ENCODE measurements at places on chromosomes 5 and 9.

DNA sequence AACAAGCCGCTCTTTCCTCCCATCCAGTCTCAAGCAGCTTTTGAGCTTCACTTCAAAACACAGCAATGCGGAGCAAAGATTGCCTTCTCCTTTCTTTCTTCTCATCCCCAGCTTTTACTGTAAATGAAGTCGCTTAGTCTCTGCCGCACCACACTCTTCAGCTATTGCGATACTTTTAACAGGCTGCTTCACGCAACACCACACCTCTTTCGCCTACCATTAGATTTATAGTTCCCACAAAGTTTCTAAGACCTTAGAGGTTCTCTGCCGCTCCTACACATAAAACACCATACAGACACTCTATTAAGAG is 711 bp downstream of the PGGT1B start:
- no peak for DNase-seq

GRCh38 chr5:135287551-135287950 is 111.5 kb downstream of the MACROH2A1 start:
- no peak for DNase-seq

- no peak for DNase-seq
These were observed 32.7 kb upstream of the CDKN2B start for GRCh38 chr9:22041775-22042174.

DNA sequence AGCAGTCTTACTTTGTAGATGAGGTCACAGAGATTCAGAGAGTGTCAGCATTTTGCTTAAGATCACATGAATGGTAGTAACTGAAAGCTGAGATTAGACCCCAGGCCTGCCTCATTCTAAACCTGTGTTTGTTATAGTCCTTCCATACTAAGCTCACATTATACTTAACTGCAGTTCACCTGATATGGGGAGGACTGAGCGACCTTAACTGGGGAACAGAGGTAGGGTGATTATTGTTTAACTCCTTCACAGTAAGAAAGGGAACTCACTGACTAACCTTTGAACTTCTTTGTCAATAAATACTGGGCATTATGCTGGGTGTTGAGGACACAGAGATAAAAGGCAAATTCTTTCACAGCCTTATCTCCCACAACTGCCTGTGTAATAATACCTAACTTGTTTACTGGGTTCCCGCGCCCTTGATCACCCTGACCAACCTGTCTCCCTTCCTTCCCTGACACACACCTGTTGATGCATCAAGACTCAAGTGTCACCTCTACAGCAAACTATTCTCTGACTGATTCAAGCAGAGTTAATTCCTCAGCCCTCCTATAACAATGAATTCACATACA is 27.2 kb downstream of the DEPDC1B start:
- DNase-seq, result no peak
